Motor neuron (in vitro differentiated cells): ENCODE measurements at places on chromosomes 4 and X.

DNA sequence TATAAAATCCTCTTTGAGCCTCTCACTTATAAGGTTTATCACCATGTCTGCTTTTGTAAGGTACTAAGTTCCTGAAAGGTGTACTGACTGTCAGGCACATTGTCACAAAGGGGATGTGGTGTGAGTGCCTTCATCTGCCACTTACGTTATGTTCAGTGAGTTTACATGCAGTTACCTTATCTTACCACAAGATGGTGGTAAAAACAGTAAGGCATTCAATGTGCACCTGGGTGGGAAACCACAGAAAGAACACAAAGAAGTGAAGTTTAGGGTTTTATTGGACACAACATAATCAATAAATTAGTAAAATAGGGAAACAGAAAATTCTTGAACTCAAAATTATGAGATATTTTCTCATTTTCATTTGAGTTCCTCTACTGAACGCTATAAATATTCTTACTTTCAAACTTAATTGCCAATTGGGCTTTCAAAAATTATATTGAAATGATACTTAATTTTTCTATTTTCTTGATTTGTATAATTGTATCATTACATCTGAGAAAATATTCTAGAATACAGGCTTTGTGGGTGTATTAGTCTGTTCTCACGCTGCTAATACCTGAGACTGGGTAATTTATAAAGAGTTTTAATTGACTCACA is 650.8 kb downstream of the PCDH7 start:
- no peak for ATAC-seq

DNA sequence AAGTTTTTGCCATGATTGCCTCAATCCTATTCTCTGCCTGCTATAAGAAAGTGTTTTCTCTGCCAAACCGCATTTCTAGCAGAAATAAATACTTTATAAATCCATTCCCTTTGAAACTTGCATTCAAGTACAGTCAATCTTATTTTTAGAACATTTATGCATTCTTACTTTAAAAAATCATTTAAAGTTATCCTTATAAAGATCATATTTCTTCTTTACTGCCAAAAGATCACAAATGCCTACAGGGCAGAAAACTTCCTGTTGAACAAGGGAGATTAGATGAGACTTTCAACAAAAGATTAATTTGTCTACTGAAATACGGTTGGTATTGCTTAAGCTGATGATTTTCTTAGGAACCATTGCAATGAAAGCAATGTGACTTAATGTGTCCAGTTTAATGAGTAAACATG is 207.2 kb upstream of the SLIT2 start:
- no peak for ATAC-seq

GRCh38 chrX:74465424-74465823 is 44.1 kb downstream of the SLC16A2 start:
- ATAC-seq: no peak

DNA sequence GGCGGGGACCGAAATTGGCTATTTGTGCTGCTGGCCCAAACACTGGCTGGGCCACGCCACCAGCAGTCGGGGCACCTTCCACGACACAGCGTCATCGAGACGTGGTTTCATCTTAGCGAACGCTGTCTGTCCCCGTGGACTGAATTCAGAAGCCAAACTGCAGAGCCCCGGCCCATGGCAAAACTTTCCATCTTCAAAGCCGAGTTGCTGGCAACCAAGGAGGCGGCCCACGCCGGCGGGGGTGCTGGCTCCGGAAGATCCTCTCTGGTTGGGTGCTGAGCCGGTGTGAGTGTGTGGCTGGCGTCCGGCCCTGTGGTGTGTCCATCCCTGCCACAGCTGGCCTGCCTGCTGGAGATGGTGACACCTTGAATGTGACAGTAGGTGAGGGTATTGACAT is 96.6 kb upstream of the ADRA2C start:
- no peak for ATAC-seq

DNA sequence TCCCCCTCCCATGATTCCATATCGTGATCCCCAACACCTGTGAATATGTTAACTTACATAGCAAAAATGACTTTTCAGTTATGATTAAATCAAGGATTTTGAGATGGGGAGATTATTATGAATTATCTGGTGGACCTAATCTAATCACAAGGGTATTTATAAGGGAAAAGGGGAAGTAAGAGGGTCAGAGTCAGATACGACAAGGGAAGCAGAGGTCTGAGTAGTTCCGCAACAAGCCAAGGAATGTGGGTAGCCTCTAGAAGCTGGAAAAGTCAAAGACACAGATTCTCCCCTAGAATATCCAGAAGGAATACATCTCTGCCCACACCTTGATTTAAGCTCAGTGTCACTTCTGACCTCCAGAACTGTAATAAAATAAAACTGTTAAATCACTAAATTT is 1.0 kb upstream of the IL13RA1 start:
- no peak for ATAC-seq

- no peak for ATAC-seq
Measured at GRCh38 chr4:74751247-74751646, 43.1 kb downstream of the BTC start.

DNA sequence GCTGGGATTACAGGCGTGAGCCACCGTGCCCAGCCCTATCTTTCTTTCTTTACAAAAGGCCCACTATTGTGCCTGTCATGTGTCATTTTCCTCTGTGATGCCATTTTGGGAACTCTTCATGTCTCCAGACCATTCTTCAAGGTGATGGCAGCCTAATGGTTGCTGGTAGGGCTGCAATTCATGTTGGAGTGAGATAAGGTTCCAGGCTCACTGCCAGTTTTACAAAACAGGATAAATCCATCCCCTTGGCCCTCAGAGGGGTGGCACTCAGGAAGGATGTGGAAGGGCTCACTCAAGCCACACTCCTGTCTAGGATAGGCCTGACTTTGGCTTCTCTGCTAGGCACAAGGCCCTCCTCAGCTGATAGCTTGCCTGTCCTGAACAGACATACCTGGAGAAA is 3.8 kb downstream of the TCEAL9 start:
- ATAC-seq: no peak

- peak; percentile 92 for ATAC-seq
Measured at GRCh38 chr4:781493-782216, 44.3 kb downstream of the CPLX1 start.

DNA sequence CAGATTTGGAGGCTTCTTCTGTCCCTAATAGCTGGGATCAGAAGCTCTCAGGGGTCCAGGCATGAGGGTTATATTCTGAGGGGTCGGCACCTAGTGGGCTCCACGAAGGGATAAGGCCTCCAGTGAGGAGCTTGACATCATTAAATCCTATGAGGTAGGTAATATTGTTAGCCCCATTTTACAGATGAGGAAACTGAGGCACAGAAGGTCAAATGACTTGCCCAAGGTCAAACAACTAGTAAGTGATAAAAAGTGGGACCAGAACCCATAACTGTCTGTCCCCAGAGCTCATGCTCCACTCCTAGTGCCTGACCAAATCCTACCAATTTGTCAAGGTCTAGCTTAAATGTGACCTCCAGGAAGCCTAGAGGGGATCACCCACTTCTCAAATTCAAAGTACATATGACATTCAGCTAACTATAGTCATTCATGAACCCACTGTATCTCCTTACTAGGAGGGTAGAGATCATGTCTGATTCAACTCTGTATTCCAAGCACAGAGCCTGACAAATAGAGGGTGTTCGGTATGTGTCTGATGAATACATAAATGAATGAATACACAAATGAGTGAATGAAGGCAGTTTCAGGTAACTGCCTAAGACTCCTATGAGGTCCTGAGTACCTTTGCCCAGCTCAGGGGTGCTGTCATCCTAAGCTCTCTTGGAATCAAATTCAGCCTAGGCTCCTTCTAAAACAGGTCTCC is 43.3 kb downstream of the SMC1A start:
- no peak for ATAC-seq

DNA sequence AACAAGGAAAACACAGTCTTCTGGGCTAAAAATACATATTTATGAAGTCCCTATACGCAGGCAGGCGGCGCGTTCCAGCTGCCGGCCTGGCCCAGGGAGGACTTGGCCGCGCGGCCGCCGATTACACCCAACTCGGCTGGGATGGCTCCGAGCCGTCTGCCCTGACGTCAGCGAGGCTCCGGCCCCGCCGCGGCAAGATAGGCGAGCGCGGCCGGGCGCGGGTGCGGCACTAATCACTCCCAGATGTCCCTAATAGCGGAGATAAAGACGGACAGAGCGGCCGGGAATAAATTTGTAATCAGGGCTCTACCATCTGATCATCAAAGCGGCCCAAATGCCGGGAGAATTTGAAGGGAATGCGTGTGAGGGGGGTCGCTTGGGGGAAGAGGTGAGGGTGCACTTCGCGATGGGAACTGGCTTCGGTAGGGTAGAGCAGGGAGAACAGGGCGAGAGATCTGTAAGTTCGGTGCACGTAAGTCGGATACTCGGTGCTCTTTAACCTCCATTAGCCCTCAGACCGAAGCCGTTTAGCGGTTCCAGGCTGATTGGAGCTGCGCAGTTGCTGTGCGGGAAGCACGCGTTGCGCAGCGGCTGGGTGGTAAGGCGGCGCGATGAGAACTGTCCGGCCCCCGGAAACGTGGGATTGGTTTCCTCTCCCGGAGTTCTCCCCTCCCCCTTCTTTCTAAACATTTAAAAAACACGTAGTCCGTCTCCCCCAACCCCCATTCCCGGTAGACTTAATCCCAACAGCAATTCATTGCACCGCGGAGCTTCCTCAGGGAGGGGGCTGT is 7.7 kb downstream of the HAND2 start:
- peak; percentile 97 for ATAC-seq

- ATAC-seq: no peak
Measured at GRCh38 chr4:43471950-43472349, 579.4 kb downstream of the GRXCR1 start.
